ENCODE measurements at places on chromosomes 7 and 10. TPM values are rescaled to one million over a fixed set of nuclear protein-coding genes. Genes with fewer than 3 reads are reported as not detected.
A peak's percentile ranks its signal among the peaks of the same experiment; 100 is the strongest.

DNA sequence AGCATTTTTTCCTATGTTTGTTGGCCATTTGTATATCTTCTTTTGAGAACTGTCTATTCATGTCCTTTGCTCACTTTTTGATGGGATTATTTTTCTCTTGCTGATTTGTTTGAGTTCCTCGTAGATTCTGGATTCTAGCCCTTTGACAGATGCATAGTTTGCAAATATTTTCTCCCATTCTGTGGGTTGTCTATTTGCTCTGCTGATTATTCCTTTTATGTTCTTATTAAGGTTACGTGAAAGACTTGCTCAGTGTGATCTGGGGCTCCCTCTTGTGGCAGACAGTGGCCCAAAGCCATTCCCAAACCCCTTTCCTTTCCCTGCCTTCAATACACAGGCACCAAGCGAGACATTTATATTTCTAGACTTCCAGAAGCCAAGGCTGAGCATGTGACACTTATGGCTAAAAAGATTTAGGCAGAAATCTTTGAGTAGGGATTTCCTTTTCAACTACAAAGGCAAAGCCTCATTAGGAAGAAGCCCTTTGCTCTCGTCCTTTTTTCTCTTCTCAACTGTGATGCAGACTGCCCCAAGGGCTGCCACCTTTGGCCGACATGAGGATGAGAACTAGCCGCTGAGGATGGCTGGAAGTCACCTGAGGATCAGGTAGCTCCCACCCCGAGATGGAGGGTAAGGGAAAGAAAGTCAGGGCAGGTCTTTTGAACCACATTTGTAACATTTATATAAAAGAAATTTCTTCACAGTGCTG, 23.6 kb downstream of the ST8SIA6 start:
- DNase-seq = peak; percentile 69

DNA sequence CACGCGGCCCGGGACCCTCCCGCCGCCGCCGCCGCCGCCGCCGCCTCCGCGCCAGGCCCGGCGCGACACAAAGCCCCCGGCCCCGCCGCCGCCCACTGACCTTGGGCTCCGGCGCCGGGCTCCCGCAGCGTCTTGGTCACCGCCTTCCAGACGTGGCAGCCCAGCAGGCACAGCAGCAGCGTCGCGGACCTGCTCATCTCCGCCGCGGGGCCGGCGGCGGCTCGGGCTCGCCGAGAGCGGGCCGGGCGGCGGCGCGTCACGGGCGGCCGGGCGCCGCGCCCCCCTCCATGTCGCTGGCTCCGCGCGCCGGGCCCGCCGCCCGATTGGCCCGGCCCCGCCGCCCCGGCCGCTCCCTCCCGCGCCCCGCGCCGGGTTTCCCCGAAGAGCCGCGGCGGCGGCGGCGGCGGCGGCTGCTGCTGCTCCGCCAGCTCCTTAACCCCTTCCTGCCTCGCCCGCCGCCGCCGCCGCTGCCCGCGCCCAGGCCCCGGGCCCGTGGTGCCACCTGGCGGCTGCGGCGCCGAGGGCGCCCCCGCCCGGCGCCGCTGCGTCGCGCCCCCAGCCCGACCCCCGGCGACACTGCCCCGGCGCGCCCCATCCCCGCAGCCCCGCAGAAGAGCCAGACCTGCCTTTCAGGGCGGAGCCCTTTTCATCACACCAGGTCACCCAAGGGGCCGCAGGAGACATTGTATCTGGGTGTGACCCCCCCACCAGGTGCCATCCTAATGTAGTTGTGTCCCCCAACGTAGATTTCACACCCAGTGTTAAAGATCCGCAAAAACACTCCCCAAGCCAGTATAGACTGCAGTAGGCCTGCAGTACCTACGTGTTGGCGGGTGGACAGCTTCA, at the start of gene FAM171A1:
TSS of gene FAM171A1 (minus strand) at position 434 of the 846 bp plus-strand sequence. CDS start at position 197, 237 bp downstream.
- DNase-seq = peak; percentile 73

DNA sequence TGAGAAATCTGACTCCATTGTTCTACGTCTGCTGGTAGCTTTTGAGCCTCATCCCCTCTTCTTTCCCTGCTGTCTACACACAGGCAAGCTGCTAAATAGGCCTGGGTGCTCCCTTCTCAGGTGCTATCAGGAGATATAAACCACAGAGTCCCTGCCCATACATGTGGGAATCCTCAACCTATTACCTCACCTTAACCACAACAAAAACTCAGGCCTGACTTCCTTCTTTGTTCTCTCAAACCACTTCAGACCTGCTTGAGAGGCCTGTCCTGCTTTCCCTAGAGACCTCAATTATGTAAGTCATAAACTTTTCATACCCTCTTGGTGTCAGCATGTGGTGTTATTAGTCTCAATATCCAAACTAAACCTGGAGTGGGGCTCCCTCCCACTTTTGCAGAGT, 75.0 kb upstream of the MAGI2 start:
- no peak for DNase-seq

- no peak for DNase-seq
Observed at GRCh38 chr10:131006458-131007256, 304.9 kb downstream of the TCERG1L start.

GRCh38 chr7:3412871-3413270, 111.8 kb downstream of the SDK1 start:
- no peak for DNase-seq

- no peak for DNase-seq
Observed at GRCh38 chr7:90570373-90570959, 25.7 kb upstream of the CDK14 start.

- DNase-seq = no peak
Observed at GRCh38 chr7:136912339-136912738, 43.9 kb downstream of the CHRM2 start.

DNA sequence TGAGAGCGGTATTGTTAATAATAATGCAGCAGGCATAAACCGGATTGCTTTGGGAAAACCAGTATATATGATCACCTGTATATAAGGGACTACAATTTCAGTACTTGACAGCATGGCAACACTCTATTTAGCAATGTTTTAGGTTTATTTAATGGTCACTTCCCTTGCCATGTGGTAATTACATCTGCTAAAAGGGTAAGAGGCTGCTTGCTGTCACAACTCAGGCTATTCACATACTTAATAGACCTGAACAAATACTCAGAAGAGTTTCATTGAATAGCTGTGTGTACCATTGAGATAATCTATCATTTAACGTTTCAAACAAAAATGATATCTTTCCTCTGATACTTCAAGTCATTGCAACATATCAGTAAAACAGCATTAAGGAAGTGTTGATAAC, 90.1 kb downstream of the PCDH15 start:
- no peak for DNase-seq

DNA sequence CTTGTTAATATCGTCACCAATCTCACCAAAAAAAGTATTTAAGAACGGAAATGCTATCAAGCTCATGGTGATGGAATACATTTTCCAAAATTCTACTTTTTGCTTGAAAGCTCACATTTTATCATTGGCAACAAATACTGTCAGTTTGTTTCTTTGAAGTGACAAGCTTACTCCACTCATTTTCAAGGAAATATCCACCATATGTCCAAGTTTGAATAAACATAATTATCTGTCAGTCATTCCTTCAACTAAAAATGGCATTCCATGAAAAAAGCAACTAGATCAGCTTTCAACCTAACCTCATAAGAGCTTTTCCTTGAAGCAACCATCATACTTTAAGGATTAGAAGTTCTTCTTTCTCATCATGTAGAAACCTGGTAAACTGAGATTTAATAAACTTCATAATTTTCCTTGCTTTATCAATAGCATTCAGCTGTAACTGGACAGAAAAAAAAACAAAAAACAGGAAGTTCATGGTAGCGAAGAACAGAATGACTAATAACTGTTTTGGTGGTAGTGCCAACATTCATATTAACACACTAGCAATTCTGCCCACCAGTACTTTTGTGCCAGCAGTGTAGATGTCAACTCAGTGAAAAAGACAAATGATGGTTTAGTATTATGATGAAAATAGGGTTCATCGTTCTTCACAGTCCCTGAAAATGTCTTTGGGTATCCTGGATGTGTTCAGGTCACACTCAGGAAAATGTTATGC, 764.9 kb downstream of the GRM8 start:
- DNase-seq = no peak

DNA sequence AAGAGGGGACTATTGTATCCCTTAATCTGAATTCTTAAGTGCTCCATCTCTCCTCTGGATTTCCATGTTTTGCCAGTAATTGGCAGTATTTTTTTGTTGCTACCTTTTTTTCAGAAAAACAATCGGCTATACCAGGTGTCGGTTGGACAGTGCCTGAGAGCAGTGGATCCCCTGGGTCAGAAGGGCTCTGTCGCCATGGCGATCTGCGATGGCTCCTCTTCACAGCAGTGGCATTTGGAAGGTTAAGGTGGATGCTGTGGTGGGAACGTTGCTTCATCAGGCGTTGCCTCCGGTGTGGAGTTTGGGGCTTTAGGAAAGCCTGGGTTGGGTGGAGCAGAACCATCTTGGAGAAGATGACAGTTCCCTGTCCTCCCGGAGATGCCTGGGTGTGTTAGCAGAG, 96.0 kb downstream of the GALNT11 start:
- no peak for DNase-seq

DNA sequence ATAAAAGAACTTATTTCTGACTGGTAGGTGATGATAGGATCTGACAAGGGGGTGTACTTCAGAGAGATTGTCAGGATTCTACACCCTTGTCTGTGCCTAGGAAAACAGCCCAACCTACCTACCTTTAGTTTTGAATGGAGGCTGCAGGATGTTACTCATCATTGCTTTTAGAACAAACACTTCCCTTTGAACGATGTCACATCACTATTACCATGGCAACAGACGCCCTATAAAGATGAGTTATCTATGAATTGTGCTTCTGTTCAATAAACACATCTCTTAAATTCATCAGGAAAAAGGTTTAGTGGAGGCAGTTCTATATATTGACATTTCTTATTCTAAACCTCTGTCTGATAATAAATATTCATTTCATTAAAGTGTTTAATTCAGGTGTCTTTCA, 362.4 kb downstream of the CNTNAP2 start:
- no peak for DNase-seq

- no peak for DNase-seq
Observed at GRCh38 chr10:72645263-72645858, 19.5 kb upstream of the MICU1 start.

DNA sequence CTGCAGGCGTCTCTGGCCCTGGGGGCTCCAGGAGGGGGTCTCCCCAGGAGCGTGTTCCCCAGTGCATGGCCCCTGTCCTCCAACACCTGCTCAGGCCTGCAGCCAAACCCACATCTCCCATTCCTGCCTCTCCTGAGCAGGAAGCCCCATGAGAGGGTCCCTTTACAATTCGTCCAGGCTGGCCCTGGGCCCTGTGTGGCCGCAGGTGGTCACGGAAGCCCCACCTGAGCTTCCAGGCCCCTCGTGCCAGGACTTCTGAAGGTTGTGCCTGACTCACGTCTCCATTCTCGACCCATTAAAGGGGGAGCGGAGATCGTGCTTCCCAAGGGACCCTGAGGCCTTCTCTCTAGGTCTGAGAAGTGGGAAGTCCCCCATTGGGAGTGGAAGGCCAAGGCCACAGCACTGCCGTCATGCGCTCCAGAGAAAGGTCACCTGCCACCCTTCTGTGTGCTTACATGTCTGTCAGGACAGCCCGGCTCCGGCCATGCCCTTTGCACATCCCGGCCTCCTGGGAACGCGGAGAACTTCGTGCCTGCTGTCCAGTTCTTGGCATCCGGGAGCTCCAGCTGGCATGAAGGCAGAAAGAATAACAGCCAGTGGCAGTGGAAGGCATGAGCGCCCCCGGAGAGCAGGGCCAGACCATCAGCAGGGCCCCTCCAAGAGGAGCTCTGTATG, 382.3 kb downstream of the DNAJB6 start:
- no peak for DNase-seq

DNA sequence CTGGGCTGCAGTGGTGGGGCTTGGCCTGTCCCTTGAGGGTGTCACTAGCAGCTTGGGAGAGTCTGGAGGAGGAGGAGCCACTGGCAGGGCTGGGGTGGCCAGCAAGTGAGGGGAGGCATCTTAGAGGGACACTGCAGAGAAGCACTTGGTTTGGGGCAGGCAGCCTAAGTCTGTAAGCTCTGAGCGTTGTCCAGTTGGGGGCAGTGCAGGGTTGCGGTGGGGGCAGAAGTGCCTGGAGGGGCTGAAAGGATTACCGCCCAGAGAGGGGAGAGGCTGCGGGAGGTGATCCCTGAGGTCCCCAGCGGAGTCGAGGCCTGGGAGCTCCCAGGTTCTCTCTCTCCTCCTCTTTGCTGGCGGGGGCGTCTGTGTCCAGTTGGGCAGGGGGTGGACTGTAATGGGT, 7.4 kb downstream of the ADCYAP1R1 start:
- DNase-seq = no peak

- DNase-seq = no peak
Observed at GRCh38 chr7:92072121-92072520, 62.2 kb downstream of the CYP51A1 start.

GRCh38 chr7:28784171-28784902, 173.8 kb downstream of the TRIL start:
- DNase-seq = no peak

DNA sequence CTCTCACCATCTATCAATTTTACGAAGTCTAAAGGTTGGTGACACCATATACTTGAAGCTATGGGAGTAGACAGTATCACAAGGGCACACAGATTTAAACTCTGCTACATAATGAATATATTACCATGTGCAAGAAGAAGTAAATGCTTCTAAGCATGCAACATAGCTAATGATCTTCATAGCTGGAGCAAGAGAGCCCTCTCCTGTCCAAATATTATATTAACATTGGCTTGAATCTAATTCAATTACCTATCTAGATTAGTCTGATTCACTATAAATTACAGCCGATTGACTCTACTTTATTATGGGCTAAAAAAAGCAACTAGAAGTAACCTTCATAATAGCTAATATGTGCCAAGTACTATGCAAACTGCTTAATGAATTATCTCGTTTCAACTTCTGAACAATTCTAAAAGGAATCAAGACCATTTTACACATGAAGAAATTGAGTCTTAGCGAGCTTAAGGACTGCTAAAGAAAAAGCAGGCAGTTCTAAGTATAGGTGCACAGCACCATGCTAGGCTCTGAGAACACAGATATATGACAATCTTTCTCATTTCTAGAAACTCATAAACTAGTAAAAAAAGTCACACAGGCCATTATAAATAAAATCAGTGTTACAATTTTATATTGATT, 21.9 kb downstream of the FRA10AC1 start:
- no peak for DNase-seq

- no peak for DNase-seq
Observed at GRCh38 chr7:137081321-137082093, 213.1 kb downstream of the CHRM2 start.

- DNase-seq = no peak
Observed at GRCh38 chr7:157016024-157016351, 5.5 kb upstream of the MNX1 start.

BLNK gene
- not detected for total RNA-seq

SFTPA2 gene
- not detected for total RNA-seq

NPFFR1 gene
- total RNA-seq = not detected

TEX36 gene
- total RNA-seq = not detected

CYP3A5 gene
- not detected for total RNA-seq

CYP2C18 gene
- total RNA-seq = not detected

ATOH7 gene
- total RNA-seq = not detected

CDC14C gene
- total RNA-seq = not detected
